ENCODE measurements at places on chromosomes 7 and 10. TPM values are rescaled to one million over a fixed set of nuclear protein-coding genes. Genes with fewer than 3 reads are reported as not detected.

DNA sequence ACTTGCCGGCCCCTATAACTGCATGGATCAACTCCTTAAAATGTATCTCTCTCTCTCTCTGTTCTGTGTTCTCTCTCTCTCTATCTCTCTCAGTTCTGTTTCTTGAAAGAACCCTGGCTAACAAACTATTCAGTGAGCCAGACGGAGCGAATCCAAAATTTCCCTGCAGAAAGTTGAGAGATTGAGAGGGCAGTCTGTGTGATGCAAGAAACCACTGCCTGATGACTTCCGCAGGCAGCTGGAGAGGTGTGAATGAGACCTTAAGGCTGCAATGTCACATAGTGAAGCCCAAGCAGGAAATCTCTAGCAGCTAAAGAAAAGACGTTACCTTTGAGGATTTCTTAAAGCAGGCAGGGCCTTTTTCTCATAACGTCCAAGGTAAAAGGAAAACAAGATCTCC, 17.3 kb downstream of the FAM107B start:
- H3K27ac ChIP-seq = no peak overlapping the region
- no peak for DNase-seq
- no peaks in the 10 kb centered on the region for H3K4me1 ChIP-seq
- H3K36me3 ChIP-seq = no peaks in the 10 kb centered on the region

GSTK1 gene
- 92.2 TPM for polyA plus RNA-seq

GIMAP4 gene
- polyA plus RNA-seq = 6.7 TPM

DNA sequence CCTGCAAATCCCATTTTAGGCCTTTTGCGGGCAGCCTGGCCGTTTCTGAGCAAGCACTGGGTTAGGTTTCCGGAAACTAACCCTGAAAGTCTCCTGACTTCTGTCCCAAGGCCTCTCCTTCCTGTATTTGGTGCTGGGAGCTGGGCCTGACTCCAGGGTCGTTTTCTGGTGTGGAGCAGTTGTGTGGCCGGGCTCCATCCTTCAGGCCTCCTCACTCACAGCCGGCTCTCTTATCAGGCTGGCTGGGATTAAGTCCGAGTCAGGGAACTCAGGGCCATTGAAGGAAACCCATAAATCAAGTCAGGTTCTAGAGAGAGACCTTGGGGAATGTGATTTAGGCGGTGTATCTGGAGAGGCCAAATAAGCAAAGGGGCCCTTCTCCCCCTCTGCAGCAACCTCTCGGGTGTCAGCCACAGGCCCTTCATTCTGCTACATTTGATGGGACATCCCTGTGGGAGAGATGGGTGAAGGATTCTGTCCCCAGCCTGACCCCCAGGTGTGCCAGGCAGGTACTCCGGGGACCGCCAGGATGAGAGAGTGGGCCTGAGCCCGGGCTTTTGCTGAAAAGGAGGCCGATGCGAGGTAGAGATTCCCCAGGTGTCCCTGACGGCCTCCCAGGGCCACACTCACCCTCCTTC, 3.3 kb downstream of the GATA3 start:
- no peak for DNase-seq
- H3K4me1 ChIP-seq = peaks cover 14% of the 10 kb centered on the region
- H3K4me3 ChIP-seq = no peak overlapping the region
- peaks cover 4% of the 10 kb centered on the region for H3K27me3 ChIP-seq
- H3K36me3 ChIP-seq = no peaks in the 10 kb centered on the region

FBXO24 gene
- polyA plus RNA-seq = 1.9 TPM

DNA sequence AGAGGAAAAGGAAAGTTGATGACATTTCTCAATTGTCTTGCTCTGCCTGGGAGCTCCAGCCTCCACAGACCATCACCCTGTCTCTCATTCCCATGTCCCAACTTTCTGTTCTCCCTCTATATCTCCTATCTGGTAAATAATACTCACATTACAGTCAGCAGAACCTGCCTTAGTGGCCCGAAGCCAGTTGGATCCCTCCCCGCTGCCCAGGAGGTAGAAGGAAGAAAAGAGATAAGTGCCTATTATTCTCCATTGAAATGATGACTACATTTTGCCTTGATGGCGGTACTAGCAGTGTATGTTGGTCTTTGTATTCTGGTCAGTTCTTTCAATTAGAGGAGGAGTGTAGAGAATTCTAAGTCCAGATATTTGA, 91.9 kb downstream of the CSTF2T start:
- H3K27ac ChIP-seq = no peak overlapping the region
- peak; percentile 36 for DNase-seq
- no peaks in the 10 kb centered on the region for H3K27me3 ChIP-seq
- no peaks in the 10 kb centered on the region for H3K4me1 ChIP-seq
- H3K4me3 ChIP-seq = no peak overlapping the region
- no peaks in the 10 kb centered on the region for H3K36me3 ChIP-seq

DNA sequence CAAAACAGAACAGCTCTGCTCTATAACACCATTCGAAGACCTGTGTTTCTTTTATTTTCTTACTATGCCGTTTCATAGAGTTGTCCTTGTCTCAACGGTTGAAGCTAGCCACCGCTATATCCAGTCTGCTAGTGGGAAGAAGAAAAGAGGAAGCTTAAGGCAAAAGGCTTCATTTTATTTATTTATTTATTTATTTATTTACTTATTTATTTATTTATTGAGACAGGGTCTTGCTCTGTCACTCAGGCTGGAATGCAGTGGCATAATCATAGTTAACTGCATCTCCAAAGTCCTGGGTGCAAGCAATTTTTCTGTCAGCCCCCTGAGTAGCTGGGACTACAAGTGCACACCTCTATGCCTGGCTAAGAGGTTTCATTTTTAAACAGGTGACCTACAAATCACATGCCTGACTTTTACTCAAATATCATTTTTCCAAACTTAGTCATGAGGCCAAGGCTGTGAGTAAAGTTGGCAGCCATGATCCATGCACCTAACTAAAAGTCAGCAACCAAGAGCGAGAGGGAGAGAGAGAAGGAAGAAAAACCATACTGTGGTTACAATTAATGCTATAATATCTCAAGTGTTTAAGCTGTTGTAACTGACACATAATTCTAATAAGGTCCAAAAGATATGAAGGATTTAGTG, 1305.3 kb upstream of the LRRTM3 start:
- H3K27ac ChIP-seq = no peak overlapping the region
- no peak overlapping the region for H3K4me3 ChIP-seq
- H3K4me1 ChIP-seq = no peaks in the 10 kb centered on the region
- H3K27me3 ChIP-seq = no peaks in the 10 kb centered on the region
- no peak for DNase-seq

DNA sequence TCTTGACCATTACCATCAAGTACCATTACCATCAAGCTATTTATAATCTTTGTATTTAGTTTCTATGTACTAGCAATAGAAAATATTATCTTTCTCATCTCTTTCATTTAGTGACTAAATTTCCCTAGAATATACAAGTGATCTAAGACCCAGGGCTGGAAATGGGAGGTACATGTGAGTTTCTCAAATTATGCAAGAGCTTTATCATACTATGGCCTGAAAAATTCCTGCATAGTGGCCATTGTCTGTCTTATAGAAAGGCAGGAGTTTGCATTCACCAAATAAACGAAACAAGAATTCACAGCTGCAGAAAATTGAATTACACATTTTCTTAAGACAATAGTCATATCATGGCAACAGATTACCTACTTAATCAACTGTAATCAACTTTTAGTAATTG, 50.7 kb upstream of the HDAC9 start:
- no peak for DNase-seq
- H3K27me3 ChIP-seq = no peaks in the 10 kb centered on the region
- no peaks in the 10 kb centered on the region for H3K4me1 ChIP-seq
- no peaks in the 10 kb centered on the region for H3K36me3 ChIP-seq
- no peak overlapping the region for H3K4me3 ChIP-seq
- no peak overlapping the region for H3K27ac ChIP-seq

GRCh38 chr7:46713868-46714596, 793.0 kb upstream of the IGFBP3 start:
- peak; percentile 69 for DNase-seq
- peaks cover 34% of the 10 kb centered on the region for H3K4me1 ChIP-seq
- H3K4me3 ChIP-seq = no peak overlapping the region
- H3K36me3 ChIP-seq = no peaks in the 10 kb centered on the region
- H3K27me3 ChIP-seq = no peaks in the 10 kb centered on the region

GRCh38 chr10:3131098-3131497, 41.5 kb downstream of the PITRM1 start:
- no peaks in the 10 kb centered on the region for H3K4me1 ChIP-seq
- H3K27ac ChIP-seq = no peak overlapping the region
- no peak for DNase-seq

- no peaks in the 10 kb centered on the region for H3K27me3 ChIP-seq
- H3K4me3 ChIP-seq = no peak overlapping the region
- H3K4me1 ChIP-seq = peaks cover 15% of the 10 kb centered on the region
- H3K36me3 ChIP-seq = no peaks in the 10 kb centered on the region
- no peak for DNase-seq
Observed at GRCh38 chr10:58575491-58575890, 62.8 kb downstream of the BICC1 start.
